ENCODE measurements at places on chromosomes 7 and 10. TPM values are rescaled to one million over a fixed set of nuclear protein-coding genes. Genes with fewer than 3 reads are reported as not detected.

The MRPS24 gene
- total RNA-seq = 76.5 TPM

The INSYN2A gene
- 0.40 TPM for total RNA-seq

The UPK3B gene
- total RNA-seq = 0.40 TPM

The MINDY3 gene
- total RNA-seq = 21.8 TPM

The SLC26A5 gene
- not detected for total RNA-seq

The DGKI gene
- 4.7 TPM for total RNA-seq

The GIMAP1 gene
- 14.3 TPM for total RNA-seq

The AGBL3 gene
- total RNA-seq = 5.1 TPM

The FAM20C gene
- total RNA-seq = 80.0 TPM

The KCP gene
- 0.67 TPM for total RNA-seq

The TMEM196 gene
- not detected for total RNA-seq

The STEAP1B gene
- total RNA-seq = not detected

The CYP26A1 gene
- total RNA-seq = not detected

The NRAP gene
- under 0.01 TPM for total RNA-seq

The NPC1L1 gene
- 0.27 TPM for total RNA-seq

The NODAL gene
- 0.40 TPM for total RNA-seq

The C10orf67 gene
- total RNA-seq = not detected

The FAS gene
- 16.4 TPM for total RNA-seq

The TDRD1 gene
- total RNA-seq = not detected

The PARD3 gene
- 101 TPM for total RNA-seq

The ANXA8L1 gene
- 1.7 TPM for total RNA-seq
